Pons (tissue), 1 donor: ENCODE measurements at places on chromosomes 1 and 21.

GRCh38 chr1:236343246-236343870 is 50.7 kb upstream of the EDARADD start:
- DNase-seq = no peak

DNA sequence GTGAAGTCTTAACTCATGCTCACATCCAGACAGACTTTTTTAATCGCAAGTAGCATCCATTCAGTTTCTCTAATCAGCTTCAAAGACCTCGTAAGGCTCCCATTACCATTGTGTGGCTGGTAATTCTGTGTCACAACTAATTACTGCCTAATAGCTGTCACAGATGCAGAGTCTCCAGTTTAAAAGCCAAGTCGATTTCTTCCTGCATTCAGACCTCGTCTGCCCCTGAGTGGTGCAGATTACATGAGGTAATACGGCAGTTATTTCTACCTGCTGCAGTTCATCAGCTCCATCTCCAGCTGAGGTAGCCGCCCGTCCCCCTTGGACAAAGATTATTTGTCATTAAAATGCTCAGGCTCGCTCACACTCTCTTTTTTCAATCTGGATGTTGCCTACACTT is 34.4 kb upstream of the OLIG2 start:
- no peak for DNase-seq

- DNase-seq = peak; percentile 79
These were observed 27.3 kb downstream of the EIF4G3 start for GRCh38 chr1:21149430-21149854.

GRCh38 chr1:166170726-166171125 is 3.9 kb upstream of the FAM78B start:
- peak; percentile 70 for DNase-seq

DNA sequence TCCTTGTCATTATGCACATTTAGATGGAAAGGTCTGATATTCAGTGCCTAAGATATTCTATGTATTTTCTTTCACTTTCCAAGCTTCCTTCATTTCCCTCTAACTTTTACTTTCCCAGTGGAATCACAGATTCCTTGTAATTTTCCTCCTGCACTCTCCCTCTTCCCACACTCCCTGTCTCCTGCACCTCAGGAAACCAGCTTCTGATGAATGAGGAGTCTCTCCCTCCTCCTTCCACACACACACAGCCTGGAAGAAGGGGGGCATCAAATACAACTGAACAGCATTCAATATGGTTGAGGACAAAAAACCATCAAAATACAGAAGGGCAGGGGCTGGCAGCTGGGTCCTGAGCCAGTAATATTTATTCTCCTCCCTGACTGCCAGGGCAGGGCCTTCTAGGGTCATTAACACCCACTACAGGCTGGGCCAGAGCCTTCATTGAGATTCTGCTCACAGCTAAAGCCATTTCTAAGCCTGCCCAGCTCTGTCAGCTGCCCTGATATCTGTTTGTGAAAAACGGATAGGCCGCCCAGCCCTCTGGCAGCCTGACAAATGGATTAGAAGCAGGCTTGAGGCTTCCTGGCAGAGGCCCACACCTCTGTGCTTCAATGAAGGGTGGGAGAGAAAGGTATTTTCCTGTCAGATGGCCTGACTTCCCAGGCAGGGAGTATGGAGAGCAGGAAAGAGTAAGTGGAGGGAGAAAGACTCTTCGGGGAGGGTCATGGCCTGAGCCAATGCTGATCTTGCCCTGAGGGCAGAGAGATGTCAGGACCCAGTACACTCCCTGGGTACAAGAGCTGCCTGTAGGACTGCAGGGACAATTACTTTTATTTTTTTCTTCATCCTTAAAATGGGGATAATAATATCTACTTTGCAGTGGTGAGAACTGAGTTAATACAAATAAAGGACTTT is 138.9 kb upstream of the SPATA6 start:
- peak; percentile 87 for DNase-seq

- DNase-seq = no peak
These were observed 44.8 kb downstream of the OLFML3 start for GRCh38 chr1:114024049-114024448.

GRCh38 chr1:109818271-109818987 is 54.7 kb upstream of the EPS8L3 start:
- DNase-seq = no peak

DNA sequence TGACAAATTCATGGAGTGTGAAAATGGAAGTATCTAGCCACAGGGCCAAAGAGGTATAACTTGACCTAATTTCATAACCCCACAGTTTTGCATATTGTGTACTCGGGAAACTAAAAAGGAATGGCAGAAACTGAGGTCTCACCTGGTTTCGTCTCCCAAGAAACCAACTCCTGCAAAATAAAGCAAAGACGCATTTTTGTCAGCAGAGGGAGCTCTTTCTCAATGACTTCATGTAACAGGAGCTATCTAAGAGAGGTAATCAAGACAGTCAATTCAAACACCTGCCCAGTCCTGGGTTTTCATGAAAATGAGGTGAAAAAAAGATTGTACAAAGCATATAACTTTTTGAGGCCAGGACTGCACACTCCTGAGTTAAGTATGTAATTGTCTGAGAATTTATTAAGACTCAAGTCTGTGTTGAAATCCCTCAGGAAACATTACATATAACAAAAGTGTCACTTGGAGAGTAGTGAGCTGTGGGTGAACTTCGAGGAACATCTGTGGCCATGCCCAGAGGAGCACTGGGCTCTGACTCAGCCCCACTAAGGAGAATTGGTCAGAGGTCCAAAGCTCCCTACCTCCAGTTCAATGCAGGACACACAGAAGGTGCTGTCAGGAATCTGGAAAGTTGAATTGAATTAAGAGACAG is 17.6 kb downstream of the FCRL4 start:
- DNase-seq = peak; percentile 77

DNA sequence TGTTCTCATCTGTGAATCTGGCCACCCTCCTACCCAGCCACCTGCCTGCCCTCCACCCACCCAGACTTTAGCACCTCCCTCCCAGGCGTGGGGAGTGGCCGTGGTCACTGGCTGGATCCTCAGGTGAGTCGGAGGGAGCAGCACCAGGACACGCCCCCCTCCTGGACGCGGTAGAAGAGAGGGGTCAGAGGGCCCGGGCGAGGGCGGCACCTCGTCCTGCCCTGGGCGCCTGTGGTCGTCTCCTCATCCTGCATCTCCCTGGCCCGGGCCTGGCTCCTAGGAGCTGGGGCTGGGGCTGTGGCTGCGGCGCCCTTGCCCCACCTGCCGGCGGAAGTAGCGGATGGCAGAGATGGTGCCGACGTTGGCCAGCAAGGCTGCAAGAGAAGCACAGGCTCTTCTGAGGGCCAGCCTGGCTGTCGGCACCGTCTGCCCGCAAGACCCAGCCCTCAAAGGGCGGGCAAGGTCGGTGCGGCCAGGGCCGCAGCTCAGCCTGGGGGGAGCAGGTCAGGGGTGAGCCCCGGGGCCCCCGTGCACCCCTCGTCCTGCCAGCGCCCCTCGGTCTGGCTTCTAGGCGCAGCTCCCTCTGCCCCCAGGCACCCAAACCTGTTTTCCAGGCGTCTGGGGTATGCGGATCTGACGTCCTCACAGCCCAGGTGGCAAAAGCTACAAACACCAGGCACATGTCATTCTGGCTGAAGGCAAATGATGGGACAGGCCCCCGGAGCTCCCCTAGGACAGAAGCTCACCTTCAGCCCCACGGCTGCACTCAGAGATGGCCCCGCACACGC is 5.8 kb downstream of the PERM1 start:
- no peak for DNase-seq

DNA sequence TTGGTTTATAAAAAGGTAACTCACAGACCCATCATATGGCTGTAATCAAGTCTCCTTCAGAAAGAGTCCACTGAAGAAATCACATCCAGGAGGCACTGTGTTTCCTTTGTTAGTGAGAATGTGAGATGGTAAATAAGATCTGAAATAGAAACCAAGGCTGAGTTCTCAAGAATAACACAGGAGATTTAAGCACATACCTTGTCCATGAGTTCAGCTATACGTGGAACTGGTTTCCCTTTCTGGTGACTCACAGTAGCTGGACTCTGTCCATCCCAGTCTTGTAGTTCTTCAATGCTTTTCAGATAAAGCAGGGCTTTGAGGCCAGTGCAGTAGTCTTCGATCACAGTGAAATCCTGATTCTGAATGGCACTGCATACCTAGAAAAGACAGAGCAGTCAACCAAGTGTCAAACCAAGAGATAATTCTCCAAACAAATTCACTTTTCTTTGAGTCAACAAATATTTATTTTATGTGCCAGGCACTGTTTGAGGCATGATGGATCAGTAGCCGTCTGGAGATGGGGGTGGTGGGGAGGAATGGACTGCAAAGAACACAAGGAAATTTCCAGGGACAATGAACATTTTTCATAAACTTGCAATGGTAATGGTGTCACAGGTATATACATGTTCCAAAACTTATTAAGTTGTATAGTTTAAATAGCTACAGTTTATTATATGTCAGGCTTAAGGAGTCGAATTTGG is 471.4 kb downstream of the PTBP2 start:
- peak; percentile 58 for DNase-seq

- DNase-seq = no peak
These were observed 32.6 kb downstream of the TNFRSF8 start for GRCh38 chr1:12095452-12096263.

- DNase-seq = no peak
These were observed 11.7 kb downstream of the MPZ start for GRCh38 chr1:161298116-161298515.

DNA sequence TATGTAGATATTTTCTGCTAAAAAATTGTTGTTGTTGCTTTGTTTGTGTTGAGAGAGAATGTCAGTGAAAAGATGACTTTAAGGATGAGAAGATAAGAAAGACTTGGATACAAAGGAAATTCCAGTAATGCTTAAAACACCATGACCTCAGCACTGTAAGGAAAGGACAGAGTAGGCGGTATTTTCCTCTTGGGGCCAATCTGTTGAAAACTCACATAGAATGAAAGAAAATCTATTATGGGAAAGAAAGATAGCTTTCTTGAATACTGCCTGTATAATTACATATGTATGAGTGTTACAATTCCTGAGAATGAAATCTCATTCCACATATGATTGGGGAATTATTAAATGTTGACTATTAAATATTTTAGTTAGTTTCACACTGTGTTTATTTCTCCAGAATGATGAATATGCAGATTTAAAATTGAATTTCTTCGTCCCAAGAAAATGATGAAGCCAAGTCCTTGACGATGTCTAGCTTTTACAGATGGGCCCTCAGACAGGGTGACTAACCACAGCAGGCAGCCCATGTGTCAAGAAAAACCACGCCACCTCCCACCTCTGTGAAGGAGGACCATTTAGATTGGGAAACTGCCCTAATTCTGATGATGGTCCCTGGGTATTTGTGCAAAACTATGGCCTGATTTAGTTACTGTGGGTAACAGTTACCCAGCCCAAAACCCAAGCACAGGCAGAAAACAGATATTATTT is 49.7 kb upstream of the LMO4 start:
- no peak for DNase-seq

DNA sequence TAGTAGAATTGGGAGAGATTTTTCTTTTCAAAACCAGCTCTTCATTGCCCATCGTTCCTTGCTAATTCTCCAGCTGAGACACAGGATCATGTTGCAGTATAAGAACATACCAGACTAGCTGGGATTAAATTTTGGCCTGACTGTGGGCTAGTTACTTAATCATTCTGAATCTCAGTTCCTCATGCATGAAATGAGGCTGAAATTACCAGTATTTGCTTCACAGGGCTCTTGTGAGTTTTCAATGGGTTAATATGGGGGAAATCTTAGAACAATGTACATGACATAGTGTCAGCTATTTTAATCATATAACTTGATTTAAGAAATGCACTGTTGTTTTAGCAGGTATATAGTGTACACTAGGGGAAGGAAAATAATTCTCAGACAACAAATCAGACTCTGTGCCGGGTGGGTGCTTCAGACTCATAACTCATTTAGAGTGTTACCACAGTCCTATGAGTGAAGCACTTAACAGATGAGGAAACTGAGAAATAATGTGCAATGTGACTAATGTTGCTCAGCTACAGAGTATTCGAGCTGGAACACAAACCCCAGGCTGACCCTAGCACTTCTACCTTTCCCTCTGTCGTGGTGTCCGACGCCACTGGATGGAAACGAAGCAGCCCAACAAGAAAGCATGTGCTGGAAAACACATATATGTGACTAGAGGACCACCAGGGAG is 137.6 kb upstream of the SGIP1 start:
- DNase-seq = no peak

- DNase-seq = no peak
These were observed 69.6 kb downstream of the KCNJ15 start for GRCh38 chr21:38326429-38326828.

GRCh38 chr1:29651246-29651645 is 414.9 kb downstream of the PTPRU start:
- DNase-seq = no peak
